ENCODE measurements at places on chromosomes 11 and 22.
A peak's percentile ranks its signal among the peaks of the same experiment; 100 is the strongest.

DNA sequence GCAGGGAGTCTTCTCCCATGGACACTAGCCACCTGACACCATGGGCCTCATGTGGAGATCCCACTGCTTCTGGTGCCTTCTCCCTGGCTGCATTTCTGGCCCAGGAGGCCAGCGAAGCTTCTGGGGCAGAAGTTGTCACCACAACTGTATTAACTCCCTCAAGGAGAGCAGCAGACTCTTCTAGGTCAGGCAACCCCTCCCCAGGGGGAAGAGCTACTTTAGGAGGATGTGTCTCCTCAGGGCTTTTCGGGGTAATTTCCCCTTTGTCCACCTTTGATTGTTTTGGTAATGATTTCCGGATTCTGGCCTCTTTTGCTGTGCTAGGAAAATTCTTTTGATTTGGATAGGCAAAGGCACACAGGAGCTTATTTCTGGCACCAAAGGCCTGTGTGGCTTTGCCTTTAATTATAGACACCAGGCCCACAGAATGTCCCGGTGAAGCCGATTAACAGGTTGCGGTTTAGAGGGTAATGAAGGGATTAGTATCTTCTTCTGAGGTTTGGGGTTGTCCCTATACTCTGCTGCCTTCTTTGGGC lies 8.9 kb upstream of the UCP2 start:
- no peak for DNase-seq

- DNase-seq: no peak
These were observed 107.8 kb upstream of the MTNR1B start for GRCh38 chr11:92861634-92862033.

GRCh38 chr11:70528046-70528793 lies 129.9 kb downstream of the CTTN start:
- no peak for DNase-seq

DNA sequence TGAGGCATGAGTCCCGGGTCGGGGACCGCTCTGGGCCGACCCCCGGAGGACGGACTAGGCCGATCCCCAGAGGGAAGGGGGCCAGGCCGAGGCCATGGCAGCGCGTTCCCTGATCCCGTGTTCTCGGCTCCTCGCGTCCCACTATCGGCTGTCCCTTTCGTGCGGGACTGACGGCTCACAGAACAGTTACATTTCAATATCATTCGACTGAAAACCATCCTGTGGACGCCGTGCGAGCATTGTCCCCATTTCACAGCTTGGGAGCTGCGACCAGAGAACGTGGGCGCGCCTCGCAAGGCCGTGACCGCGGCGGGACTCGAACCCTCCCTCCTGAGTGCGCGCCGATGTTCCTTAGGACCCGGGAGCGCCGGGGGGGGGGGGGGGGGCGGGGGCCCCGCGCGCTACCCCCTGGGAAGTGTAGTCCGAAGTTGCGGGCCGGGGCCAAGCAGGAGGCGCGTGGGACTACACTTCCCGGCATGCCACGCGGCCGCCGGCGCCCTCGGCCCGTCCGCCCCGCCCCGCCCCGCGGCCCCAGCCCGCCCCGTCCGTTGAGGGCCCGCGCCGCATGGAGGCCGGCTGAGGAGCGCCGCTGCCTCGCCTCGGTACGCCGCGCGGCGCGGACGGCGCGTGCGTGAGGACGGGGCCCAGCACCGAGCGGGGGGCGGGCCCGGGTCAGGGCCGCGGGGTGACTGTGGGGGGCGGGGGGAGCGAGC lies at the start of gene TRABD:
TSS of gene TRABD (plus strand) at position 539 of the 713 bp plus-strand sequence. CDS start 7,148 bp downstream, outside the sequence.
- DNase-seq: peak; percentile 87

DNA sequence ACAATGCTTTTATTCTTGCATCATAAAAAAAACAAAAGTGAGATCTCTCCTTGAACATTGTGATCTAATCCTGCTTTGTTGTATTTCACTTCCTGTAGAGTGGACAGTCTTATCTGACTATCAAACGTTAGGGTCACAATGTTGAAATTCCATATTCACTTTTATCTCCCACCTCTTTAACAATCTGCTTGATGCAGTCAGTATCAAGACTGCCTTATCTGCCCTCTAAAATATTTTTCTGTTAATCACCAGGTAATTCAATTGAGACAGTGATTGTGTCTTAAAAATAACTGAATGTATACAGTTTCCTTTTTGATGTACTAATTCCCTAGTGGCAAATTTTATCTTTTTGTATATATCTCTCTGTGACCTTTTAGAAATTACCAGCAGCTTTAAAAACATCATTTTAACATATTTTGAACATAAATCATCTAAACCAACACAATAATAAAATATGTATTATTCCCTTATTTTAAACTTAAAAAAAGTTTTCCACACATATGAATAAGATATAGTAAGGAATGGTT lies 143.1 kb upstream of the MPPED2 start:
- DNase-seq: no peak

GRCh38 chr11:14041040-14041439 lies 78.5 kb downstream of the SPON1 start:
- no peak for DNase-seq

GRCh38 chr11:69080257-69080995 lies 31.7 kb downstream of the TPCN2 start:
- no peak for DNase-seq

DNA sequence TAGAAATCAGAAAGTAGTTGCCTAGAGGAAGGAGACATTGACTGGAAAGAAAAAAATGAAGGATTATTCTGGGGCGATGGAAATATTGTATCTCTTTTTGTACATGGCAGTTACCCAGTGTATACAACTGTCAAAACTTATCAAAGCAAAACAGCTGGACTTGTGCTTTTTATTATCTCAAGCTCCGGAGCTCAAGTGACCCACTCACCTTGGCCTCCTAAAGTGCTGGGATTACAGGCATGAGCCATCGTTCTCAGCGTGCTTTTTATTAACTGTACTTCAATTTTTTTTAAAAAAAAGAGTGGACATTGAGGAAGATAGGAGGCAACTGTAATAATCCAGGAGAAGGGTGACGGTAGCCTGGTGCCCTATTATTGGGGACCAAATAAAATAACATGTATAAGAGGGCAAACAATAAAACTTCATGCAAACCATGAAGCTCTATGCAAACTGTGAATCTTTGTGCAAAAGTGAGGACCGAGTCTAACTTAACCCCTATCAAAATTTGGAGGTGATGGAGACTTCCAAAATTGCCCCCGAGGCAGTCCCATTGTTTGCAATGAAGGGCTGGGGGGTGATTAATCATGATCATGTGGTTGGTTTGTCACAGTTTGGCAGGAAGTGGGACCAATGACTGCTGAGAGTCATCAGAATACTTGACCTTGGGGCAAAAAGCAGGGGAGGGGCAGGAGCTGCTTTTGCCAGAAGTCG lies 23.5 kb downstream of the FZD4 start:
- no peak for DNase-seq

- DNase-seq: no peak
These were observed 82.4 kb upstream of the EIF3D start for GRCh38 chr22:36611241-36611976.

DNA sequence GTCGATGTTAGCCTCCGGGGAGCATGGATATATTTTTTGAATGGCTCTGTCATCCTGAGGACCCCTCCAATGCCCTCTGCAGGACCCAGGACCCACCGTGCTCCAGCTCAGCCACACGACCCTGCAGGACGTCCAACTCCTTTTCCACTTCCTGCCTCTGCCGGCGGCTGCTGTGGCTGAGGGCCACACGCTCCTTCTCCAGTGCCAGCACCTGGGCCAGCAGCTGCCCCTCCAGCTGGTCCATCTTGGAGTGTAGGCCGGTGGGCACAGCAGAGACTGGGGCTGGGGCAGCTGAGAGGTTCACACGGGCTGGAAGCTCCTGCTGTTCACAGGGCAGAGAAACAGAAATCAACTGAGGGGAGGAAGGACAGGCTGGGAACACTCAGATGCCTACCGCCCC lies 15.6 kb downstream of the NPTXR start:
- DNase-seq: no peak

- no peak for DNase-seq
These were observed 19.1 kb upstream of the FDX1 start for GRCh38 chr11:110410651-110411050.

GRCh38 chr11:117130879-117131278 lies 13.2 kb upstream of the PAFAH1B2 start:
- DNase-seq: no peak

Measured in stimulated activated CD4-positive, alpha-beta T cell treated with anti-CD3 and anti-CD28 coated beads, Interleukin-4, amount 100 ng/mL, for 48 hours (primary cell).